ENCODE measurements at places on chromosomes 1 and 21. TPM values are rescaled to one million over a fixed set of nuclear protein-coding genes. Genes with fewer than 3 reads are reported as not detected.
A peak's percentile ranks its signal among the peaks of the same experiment; 100 is the strongest.

The LCE2B gene
- total RNA-seq, result not detected

GRCh38 chr1:22545141-22545540 lies 18.1 kb upstream of the EPHA8 start:
- no peak for DNase-seq

The TAS1R3 gene
- total RNA-seq, result 0.24 TPM

The SUCO gene
- 84.6 TPM for total RNA-seq

DNA sequence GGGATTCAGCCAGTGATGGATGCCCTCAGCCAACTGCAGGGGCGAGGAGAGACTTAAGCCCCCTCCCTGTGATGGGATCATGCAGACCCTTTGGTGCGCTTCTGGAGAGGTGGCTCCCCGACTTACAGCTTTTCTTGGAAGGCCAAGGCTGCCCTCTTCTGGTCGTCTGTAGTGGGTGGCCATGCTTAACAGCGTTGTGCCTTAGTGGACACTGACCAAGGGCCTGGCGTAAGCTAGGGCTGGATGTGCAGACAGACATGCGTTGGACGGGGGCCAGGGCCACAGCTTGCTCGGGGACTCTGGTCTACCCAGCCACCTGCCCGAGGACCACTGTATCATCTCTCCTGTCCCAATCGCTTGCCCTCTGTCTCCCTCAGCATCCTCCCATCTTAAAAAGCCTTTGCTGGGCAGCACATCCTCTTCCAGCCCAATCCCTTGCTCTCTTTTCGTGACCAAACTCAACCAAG lies 5.5 kb downstream of the AZIN2 start:
- peak; percentile 73 for DNase-seq

DNA sequence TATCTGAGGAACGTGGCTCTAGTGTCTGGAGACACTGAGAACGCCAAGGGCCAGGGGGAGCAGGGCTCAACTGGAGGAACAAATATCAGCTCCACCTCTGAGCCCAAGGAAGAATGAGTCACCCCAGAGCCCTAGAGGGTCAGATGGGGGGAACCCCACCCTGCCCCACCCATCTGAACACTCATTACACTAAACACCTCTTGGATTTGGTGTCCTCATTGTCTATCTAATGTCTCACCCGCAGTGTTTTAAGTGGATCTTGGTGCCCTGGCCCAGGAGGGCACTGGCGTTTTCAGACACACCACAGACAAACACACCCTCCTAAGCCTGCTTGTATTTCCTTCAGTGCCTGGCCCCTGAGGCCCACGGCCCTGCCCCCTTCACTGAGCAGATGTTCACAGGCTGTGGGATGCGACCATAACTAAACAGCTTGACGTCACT lies 2.2 kb upstream of the FALEC start:
- DNase-seq, result no peak

DNA sequence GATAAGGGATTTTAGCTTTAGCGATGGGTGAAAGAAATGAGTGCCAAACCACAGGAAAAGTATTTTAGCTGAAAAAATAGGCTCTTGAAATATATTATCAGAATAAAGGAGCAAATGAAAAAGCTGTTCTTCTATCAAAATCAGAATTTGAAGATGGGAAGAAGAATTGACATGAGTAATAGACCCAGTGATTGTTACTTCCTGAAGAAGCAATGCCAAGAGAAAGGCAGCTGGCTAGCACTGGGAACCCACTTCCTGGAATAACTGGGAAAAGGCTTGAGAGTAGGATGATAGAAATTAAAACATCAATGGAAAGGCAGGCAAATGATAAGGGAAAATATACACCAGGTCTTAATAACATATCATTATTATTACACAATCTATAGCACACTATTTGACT lies 29.9 kb upstream of the LYPLAL1 start:
- no peak for DNase-seq

GRCh38 chr1:2800664-2801045 lies 838 bp downstream of the TTC34 start:
- DNase-seq, result no peak

DNA sequence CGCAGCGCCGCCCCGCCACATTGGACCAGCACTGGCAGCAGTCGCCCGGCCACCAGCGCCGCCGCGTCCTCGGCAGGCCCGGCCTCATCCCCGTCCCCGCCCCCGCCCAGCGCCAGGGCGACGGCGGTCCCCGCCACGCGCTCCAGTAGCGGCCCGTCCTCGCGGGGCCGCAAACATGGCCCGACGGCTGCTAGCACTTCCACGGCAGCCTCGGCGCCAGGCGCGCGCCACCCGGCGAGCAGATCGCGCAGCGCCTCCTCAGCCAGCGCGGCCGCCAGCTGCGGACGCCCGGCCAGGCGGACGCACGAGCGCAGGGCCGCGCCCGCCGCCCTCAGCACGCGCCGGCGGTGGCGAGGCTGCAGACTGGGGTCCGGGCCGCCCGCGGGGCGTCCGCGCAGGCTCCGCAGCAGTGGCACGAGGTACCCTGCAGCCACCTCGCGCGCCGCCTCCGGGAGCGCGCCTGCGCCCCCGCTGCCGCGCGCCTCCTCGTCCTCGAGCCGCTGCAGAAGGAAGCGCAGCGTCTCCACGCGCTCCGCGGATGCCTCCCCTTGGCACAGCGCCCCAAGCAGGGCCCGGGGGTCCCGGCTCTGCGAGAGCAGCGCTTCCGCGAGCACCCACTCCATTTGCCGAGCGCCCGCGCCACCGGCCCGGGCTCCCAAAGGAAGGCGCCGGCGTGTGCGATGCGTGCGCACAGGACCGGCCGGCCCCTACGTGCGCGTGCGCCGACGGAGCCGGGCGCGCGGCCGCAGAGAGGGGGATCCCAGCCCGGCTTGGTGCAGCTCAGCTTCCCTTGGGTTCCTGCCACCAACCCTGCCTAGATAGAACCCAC lies at the start of gene TARBP1:
TSS of gene TARBP1 (minus strand) at position 699 of the 829 bp plus-strand sequence. CDS start at position 623, 76 bp downstream.
- DNase-seq, result peak; percentile 85

GRCh38 chr21:38843806-38844503 lies 38.2 kb downstream of the ETS2 start:
- no peak for DNase-seq
